T-helper 17 cell (primary cell): ENCODE measurements at places on chromosomes 7 and 10.

DNA sequence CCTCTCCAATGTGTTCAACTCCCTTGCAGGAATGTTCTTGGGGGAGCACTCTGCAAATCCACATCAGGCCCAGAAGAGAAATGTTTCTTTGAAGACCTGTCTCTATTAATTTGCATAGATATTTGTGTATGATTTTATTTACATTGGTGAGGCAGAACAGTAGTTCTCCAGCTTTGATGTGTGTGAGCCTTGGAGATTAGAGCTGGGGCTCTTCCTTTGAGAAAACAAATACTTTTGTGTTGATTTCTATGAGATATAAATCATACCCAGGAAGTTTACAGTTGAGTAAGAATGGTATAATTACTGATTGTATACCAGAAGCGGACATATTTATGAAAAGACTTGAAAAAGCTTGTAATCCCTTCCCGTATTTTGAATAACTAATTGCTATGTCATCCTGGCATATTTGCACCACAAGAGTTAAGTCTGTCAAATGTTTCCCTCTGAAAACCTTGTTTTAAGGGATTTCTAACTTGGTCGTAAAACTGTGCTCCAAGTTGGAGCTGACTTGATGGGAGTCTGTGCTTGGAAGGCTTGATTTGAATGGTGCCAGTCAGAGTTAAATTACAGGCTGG lies 468.5 kb downstream of the LRMDA start:
- H3K27me3 ChIP-seq: peaks cover 27% of the 10 kb centered on the region
- DNase-seq: no peak
- no peaks in the 10 kb centered on the region for H3K36me3 ChIP-seq

GRCh38 chr10:31939797-31940708 lies 11.4 kb upstream of the ARHGAP12 start:
- no peaks in the 10 kb centered on the region for H3K36me3 ChIP-seq
- H3K27me3 ChIP-seq: no peaks in the 10 kb centered on the region
- no peak for DNase-seq
- no peak overlapping the region for H3K4me3 ChIP-seq
- H3K27ac ChIP-seq: no peak overlapping the region

DNA sequence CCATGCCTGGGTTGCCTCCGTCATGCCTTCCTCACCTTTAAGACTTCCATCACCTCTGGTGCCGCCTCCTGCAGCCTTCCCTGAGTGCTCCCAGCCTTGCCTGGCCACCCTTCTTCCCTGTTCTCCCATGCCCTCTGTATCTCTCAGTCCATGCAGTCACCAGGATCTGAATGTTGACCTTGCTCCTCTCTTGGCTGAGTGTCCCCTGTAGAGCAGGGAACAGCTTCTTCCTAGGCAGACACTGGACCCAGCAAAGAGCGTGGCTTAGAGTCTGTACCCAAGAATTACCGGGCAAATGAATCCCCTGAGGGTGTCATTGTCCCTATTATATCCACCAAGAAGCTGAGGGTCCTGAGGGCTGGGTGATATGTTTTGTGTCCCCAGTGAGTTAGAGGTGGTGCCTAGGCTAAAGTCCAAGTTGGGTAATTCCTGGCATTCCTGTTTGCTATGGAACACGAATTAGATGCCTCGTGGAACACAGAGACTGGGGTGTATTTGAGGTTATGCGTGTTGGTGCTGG lies 505.6 kb downstream of the RPS24 start:
- no peak for DNase-seq
- H3K27ac ChIP-seq: no peak overlapping the region
- H3K4me1 ChIP-seq: peaks cover 17% of the 10 kb centered on the region
- no peak overlapping the region for H3K4me3 ChIP-seq

DNA sequence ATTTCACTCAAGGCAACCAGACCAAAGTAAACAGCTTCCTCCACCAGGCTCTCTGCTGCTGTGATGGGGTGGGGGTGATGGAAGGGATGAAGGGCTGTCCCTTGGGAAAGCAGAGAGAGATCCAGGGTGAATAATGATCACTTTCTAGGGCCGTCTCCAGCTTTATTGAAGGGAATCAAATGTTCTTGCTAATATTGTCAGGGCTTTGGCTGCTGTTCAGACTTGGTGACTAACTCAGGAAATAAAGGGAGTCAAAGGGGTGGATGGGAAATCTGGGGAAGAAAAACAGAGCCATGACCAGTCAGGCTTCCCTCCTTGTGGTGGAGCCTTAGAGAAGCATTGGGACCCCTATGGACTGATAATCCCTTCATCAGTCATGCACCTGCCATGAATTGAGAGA lies 196.2 kb upstream of the AGK start:
- H3K4me3 ChIP-seq: no peak overlapping the region
- H3K27me3 ChIP-seq: no peaks in the 10 kb centered on the region
- H3K27ac ChIP-seq: no peak overlapping the region
- no peaks in the 10 kb centered on the region for H3K36me3 ChIP-seq
- peaks cover 4% of the 10 kb centered on the region for H3K4me1 ChIP-seq

DNA sequence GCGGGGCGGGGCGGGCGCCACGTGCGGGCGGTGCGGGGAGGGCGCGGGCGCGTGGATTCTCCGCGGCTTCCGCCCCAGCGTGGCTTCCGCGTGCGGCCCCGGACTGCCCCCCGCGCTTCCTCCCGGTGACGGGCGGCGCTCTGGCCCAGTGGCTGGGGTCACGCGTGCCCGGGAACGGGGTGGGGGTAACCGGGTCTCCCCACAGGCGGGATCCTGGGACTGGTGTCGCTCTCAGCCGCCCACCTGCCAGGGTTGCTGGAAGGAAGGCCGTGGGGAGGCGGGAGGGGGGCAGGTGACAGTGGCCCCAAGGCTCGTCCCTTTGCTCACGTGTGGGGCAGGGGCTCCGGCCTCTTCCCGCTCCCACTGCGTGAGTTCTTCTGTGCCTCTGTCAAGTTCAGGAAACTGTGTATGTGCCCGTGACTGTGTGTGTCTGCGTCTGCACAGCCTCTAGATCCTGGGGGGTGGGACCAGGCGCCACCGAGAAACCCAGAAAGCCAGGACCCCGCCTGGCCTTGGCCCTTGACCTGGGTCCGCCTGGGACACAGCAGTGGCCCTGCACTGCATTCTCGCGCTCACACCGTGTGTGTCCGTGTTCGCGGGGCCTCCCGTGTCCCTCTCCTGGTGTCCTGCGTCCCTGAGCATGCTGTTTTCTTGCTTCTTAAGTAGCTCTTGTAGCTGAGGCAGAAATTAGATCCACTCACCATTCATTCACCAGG lies 919 bp downstream of the MAFK start:
- H3K36me3 ChIP-seq: peaks cover 2% of the 10 kb centered on the region
- peak overlapping the region; percentile 94 for H3K27ac ChIP-seq
- DNase-seq: no peak
- H3K4me1 ChIP-seq: peaks cover 24% of the 10 kb centered on the region
- H3K4me3 ChIP-seq: peak overlapping the region; percentile 90

- H3K4me1 ChIP-seq: no peaks in the 10 kb centered on the region
- H3K36me3 ChIP-seq: no peaks in the 10 kb centered on the region
- H3K27me3 ChIP-seq: no peaks in the 10 kb centered on the region
- DNase-seq: no peak
- H3K4me3 ChIP-seq: no peak overlapping the region
These were observed 25.5 kb downstream of the MMRN2 start for GRCh38 chr10:86931872-86932271.
